AG09309 (cell line): ENCODE measurements at places on chromosomes 6 and 20.

- peak; percentile 21 for DNase-seq
Measured at GRCh38 chr20:35515949-35516645, 13.4 kb downstream of the C20orf173 start.

DNA sequence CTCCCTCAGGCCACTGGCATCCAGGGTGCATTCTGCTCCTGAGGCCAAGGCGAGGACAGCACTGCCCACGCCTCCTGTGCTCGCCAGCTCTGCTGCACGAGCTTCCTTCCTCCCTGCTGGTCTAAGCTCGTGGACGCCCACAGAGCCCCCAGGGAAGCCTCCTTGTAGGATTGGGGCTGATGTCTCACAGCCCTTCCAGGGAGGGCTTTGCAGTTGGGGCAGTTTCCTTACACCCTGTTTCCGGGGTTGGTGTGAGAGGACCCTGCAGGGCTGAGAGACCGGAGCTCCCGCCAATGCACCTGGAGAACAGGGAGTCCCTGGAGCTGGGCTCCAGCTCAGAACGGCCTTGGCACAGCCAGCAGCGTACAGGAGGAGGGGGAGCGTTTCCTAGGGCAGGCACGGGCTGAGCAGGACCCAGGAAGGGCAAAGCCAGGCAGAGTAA lies 172.4 kb upstream of the PDE10A start:
- no peak for DNase-seq

GRCh38 chr20:41131594-41132387 lies 5.6 kb upstream of the PLCG1 start:
- no peak for DNase-seq

GRCh38 chr6:143775336-143775735 lies 67.8 kb upstream of the LTV1 start:
- DNase-seq: no peak

- no peak for DNase-seq
Measured at GRCh38 chr6:143234734-143235133, 174.0 kb downstream of the AIG1 start.

- no peak for DNase-seq
Measured at GRCh38 chr6:49118478-49118877, 344.6 kb downstream of the MMUT start.

DNA sequence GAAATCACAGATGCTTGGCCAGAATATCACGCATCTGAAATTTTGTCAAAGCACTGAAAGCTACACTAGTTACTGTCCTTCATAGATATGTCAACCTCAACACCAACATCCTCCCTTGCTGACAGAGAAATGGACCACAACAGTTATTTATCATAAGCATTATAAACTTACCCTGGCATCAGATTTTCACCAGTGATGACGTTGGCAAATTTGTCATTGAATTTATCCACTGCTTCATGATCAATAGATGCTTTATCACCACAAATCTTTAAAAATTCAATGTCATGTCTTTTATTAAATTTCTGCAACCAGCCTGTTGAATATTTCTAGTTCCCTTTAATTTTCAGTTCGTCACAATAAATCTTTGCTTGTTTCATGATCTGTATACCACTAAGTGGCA lies 205.7 kb downstream of the GJA1 start:
- DNase-seq: no peak

DNA sequence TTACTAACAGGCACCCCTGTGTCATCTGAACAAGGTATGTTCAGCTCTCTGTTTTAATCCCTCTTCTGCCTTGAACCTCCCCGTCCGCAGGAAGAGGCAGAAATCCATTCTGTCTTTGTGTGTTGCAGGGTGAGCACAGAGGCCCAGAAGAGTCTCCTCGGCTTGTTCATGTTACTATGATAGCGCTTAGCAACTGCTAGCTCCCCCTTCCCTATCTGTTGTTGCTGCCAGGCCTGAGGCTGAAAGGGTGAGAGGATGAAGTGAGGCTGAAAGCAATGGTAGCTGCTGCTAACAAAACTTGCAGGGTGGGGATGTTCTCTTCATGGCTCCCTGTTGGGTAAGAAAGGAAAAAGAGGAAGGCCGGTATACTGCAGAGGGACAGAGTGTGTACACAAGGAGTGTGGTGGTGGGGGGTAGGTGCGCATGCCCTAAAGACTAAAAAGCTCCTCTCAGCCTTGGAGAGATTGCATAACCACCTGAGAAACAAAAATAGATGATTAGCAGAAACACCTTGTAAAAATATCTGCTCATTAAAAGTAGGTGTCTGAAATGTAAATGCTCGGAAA lies 55.2 kb upstream of the CITED2 start:
- no peak for DNase-seq

- no peak for DNase-seq
Measured at GRCh38 chr6:130159956-130160355, 62.8 kb downstream of the SAMD3 start.

GRCh38 chr6:137680705-137681346 lies 186.2 kb upstream of the TNFAIP3 start:
- DNase-seq: no peak

- DNase-seq: no peak
Measured at GRCh38 chr6:53588816-53589509, 44.1 kb upstream of the GCLC start.

GRCh38 chr20:6265204-6265904 lies 142.5 kb upstream of the FERMT1 start:
- peak; percentile 18 for DNase-seq

GRCh38 chr6:167491438-167492099 lies 166.7 kb downstream of the TTLL2 start:
- no peak for DNase-seq

GRCh38 chr6:130215526-130215925 lies 7.2 kb downstream of the SAMD3 start:
- no peak for DNase-seq
